ENCODE measurements at places on chromosomes 6 and 20.
A peak's percentile ranks its signal among the peaks of the same experiment; 100 is the strongest.

DNA sequence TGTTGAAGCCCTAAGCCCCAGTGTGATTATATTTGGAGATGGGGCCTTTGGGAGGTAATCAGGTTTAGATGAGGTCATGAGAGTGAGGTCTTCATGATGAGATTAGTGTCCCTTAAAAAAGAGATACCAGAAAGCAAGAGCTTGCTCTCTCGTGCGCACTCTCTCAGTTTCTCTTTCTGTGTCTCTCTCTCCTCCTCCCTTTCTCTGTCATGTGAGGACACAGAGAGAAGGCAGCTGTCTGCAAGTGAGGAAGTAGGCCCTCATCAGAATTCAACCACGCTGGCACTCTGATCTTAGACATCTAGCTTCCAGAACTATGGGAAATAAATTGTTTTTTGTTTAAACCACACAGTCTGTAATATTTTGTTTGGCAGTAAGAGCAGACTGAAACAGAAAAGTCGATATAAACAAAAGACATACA is 180.5 kb downstream of the IBTK start:
- DNase-seq: no peak

- DNase-seq: peak; percentile 68
These were observed 369.0 kb downstream of the SYNE1 start for GRCh38 chr6:152267967-152268845.

DNA sequence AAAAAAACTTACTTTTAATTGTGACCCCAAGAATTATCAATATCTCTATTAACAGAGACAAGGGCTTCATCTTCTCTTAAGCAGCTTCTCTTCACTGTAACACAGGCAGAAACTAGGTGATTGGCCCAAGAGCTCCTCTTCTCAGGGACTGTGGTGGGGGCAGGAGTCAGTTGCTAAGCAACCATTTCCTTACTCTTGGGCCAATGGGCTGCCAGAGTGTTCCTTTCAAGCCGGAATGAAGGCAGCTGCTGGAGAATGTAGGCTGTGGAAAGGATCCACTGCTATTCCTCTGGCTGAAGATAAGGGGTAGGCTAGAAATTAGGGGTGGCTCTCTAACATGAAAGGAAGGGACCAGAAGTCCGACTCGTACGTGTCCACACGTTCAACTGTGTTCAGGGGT is at the start of gene SEL1L2:
SEL1L2 (minus strand) TSS at position 150 of the 400 bp plus-strand sequence; CDS start at position 70, 80 bp downstream.
- DNase-seq: no peak

GRCh38 chr20:13054011-13054410 is 45.2 kb downstream of the SPTLC3 start:
- no peak for DNase-seq

- DNase-seq: no peak
These were observed 184.6 kb downstream of the ESR1 start for GRCh38 chr6:151992091-151992490.

GRCh38 chr20:44959638-44960102 is 527 bp downstream of the TOMM34 start:
- DNase-seq: peak; percentile 44
